ENCODE measurements at places on chromosomes 5 and 9. TPM values are rescaled to one million over a fixed set of nuclear protein-coding genes. Genes with fewer than 3 reads are reported as not detected.

GRCh38 chr9:26746357-26747072 lies 146.1 kb downstream of the CAAP1 start:
- DNase-seq: peak; percentile 3

GRCh38 chr5:54309691-54310432 lies 511 bp downstream of the ARL15 start:
- DNase-seq: peak; percentile 9

GRCh38 chr5:54537725-54538124 lies 20.2 kb downstream of the SNX18 start:
- peak; percentile 43 for DNase-seq

DNA sequence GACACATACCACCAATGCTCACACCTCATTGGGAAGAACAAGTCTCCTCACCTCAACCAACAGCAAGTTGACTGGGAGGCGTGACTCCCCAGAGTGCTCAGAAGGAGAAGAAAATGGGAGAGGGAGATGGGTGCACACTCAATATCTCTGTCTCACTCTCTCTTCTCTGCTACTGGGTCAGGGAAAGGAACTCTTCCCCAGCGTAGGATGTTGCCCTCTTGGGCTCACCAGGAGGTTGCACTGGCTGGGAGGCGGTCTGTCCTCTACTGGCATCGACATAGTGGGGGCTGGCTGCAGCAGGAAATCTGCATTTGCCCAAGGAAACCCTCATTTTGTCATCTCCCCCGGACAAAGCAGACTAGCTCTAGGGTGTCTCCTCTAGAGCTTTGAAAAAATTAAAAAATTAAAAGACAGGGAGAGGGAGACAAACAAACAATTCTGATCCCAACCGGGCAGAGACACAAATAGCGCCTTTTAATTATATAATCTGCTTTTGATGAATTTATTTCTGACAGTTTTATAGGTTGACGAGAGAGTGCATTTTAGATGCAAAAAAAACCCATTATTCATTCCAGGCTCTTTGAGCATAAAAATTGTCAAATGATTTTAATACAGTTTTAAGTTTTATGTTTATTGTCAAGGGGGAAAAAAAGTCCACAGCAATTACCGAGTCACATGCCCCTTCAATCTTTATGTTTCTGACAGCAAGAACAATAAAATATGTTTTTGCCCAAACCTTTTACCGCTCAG lies 179.3 kb upstream of the MVB12B start:
- no peak for DNase-seq

DNA sequence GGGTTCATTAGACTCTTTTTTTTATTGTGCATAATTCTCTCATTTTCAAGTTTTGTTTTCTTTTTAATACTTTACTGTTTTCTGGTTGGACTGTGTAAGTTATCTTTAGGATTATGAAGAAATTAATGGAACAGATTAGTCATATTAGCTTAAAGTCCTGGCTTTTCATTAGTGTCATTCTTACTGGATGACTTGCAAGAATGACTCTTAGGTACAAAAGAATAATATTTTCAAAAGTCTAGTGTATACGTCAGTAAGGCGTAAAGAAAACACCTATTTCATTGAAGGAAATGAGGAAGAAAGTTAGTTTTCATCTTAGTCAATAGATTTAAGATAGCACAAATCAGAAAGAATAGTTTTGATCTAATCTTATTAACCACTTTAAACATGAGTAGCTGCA lies 20.4 kb downstream of the UHRF2 start:
- peak; percentile 46 for DNase-seq

GRCh38 chr5:151591144-151591819 lies at the start of gene FAT2:
TSS of gene FAT2 (minus strand) at chr5:151591331. CDS start at chr5:151568931, 22,400 bp downstream.
- DNase-seq: no peak

DNA sequence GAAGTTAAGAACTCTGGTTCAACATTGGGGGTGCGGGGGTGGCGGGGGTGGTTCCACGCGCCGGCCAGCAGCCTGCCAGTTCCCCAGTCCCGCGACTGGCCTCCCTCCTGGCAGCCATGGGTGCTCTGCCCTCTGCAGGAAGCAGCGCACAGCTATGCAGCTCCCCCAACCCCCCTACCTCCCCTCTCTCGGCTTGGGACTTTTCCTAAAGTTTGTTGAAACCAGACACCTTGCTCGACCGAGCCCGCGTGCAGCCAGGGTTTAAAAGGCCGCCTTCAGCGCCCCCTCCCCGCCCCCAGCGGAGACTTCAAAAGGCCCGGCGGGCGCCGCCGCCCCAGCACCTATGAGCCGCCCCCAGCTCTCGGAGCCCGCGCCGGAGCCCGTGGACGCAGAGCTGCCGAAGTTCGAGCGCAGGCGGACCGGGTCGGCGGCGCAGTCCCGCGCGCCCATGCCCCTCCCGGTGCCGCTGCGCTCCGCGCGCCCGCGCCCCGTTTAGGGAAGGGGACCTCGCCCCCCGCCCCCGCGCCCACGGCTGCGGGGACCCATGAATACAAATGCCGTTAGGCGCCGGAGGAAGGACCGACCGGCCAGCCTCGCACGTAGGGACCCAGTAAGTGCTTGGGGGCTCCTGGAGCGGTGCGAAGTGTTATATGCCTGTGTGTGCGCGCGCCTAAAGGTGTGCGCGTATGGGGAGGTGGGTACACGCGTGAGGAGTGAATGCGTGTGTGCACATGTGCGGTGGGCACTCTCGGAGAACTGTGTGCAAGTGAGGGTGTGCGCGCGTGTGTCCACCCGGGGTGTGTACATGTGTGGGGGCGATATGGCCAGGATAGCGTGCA lies 1.4 kb upstream of the COL27A1 start:
- DNase-seq: no peak

Gene ZDHHC11B
- 0.74 TPM for total RNA-seq

Gene CTNND2
- total RNA-seq: 1.9 TPM

Gene LCN2
- total RNA-seq: not detected
